Inflammatory macrophage treated with lipopolysaccharide for 1 hour (primary cell): ENCODE measurements at places on chromosomes 3 and 15.
A peak's percentile ranks its signal among the peaks of the same experiment; 100 is the strongest.

- no peak for DNase-seq
These were observed 312.1 kb downstream of the SLC9A9 start for GRCh38 chr3:143535994-143536784.

DNA sequence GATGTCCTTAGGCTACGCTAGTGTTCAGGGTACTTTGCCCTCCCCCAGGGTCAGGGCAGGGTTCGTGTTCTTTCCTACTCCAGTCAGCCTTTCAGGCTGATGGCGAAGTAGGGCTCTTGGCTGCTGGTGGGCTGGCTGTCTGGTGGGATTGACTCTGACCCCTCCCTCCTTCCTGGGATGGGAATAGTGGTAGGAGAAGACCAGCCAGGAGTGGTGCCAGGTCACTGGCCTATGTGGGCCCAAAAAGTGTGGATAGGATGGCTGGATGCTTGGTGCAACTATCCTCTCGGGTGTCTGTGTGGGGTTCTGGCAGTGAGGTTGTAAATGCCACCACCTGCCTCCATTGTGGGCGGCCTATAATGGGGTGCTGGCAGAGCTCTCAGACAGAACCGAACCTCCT lies 20.4 kb upstream of the EXOG start:
- DNase-seq: no peak

DNA sequence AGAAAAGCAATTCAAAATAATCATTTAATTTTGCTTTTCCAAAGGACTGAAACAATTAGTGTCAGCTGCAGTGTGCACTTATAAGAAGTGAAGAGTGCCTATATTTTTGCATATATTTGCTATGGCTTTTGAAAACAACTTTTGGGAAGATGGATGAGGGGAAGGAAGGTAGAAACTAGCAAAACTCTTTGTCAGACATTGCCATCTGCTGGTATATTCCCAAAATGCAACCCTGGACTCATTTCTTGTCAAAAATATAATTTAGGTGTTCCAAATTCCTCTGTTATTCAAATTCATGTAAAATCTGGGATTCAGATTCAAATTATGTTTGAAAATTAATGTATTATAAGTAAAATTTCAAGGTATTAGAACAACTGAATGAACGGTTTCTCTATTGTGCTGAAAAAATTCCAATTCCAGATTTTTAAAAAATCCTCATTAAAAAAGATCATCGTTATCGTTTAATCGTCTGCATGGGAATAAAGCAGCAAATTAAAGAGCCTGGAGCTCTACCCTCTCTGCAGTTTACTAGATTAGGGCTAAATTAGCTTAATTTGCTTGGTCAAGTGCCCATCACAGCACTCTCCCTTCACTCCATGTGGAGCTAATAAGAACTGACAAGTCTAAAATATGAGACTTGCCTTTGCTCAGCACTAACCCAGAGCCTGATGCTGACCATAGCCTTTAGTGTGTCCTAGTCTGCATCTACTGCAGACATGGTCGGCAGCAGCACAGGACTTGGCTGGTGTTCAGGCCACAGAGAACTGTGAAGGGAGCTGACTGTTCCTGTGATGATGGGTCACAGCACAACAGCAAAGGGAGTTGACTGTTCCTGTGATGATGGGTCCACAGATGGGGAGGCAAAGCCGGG lies 67.9 kb upstream of the MITF start:
- peak; percentile 50 for DNase-seq

DNA sequence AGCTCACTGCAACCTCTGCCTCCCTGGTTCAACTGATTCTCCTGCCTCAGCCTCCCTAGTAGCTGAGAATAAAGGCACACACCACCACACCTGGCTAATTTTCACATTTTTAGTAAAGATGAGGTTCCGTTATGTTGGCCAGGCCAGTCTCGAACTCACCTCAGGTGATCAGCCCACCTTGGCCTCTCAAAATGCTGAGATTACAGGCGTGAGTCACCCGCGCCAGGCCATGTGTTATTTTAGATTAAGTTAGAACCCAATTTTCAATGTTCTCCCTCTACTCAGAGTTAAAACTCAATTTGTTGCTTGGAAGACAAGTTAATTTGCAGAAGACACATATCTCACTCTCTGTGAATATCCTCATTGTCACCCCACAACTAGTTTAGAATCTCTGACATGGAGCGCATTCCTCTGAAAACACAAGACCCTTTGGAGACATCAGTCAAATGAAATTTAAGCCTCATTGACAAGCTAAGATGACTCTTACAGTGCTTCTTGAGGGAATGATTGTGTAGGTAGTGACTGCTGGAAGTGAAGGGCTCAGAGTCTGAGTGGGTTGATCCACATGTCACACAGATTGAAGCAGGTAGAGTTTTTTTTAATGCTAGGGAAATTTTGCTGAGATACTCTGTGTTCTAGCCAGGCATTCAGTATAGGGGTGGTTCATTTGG lies 60.6 kb upstream of the FRMD4B start:
- DNase-seq: no peak

- no peak for DNase-seq
These were observed 30.9 kb upstream of the SEMA3F start for GRCh38 chr3:50124052-50124799.

- DNase-seq: no peak
These were observed 34.1 kb downstream of the EPHB3 start for GRCh38 chr3:184595726-184596125.
